Large intestine (tissue), 12 donors: ENCODE measurements at places on chromosomes 1 and 21.

GRCh38 chr1:223328566-223328965 is 35.4 kb downstream of the SUSD4 start:
- DNase-seq: no peak

DNA sequence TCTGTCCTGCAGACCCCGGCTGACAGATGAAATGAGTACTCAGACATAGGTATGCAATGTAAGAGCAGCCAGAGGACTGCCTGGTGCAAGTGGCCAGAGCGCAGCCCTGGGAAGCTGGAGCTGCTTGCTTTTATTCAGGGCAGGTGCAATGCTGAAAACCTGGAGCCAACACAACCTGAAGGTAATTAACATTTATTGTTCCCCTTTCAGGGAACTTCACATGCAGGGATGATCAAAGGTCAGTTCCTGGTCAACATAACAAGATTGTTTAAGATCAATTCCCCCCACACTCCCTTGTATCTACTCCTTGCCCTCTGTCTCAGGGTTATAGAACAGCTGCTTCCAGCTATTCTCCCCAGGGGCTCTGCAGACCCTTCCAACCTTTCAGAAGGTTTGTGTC is 48.7 kb upstream of the PRELP start:
- peak; percentile 95 for DNase-seq

DNA sequence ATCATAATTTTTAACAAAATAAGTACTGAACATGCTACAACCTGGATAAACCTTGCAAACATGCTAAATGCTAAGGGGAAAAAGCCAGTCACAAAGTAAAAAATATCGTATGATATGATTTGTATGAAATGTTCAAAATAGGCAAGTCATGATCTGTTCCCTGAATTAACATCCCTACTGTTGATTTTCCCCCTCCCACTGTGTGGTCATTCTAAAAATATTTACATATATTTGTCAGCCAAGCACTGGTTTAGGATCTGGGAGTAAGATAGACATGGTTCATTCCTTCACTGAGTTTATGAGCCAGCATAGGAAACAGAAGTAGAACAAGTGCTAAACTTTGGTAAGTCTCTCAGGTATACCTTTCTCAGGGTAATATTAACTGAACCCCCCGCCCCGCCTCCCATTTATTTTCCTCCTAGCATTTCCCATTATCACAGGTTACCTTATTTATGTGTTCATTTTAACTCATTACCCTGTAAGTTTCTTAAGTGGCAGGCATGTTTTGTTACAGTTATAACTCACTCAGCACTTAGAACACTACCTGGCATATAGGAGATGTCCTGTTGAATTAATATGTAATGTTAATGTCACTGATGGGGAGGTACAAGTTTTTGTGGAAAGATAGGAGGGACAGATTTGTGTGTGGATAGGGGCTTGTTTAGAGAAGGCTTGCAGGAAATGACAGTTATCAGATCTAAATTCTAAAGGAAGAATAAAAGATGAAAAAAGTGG is 12.3 kb downstream of the UQCRH start:
- no peak for DNase-seq

GRCh38 chr1:17765444-17766411 is 10.6 kb downstream of the ACTL8 start:
- peak; percentile 11 for DNase-seq

DNA sequence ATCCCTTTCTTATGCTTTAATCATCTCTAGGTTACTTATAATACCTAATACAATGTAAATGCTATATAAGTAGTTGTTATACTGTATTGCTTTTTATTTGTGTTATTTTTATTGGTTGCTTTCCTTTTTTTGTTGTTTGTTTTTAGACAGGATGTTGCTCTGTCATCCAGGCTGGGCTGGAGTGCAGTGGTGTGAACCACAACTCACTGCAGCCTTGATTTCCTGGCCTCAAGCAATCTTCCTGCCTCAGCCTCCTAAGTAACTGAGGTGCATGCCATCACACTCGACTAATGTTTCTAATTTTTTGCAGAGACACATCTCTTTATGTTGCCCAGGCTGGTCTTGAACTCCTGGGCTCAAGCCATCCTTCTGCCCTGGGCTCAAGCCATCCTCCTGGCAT is 26.9 kb downstream of the KRTAP19-8 start:
- no peak for DNase-seq

DNA sequence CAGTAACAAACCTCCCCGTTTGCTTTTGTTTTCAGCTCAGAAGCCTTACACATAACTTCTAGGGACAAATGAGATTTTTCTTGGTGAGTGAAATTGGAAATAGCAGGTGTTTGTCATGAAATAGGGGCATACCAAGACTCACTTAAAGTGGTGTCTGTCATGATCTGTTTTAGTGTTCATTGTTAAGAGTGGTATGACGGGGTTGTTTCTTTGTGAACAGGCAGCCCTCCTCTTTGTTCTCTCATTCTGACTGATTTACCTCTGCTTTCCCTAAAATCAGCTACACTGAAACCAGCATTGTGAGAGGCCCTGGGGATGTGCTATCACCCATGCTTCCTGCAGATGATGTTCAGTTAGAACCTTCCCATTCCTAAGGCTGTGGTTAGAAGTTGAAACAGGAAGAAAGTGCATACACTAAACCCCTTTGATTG is 2.5 kb upstream of the ERO1B start:
- no peak for DNase-seq
